Epithelial cell of prostate (primary cell): ENCODE measurements at places on chromosomes 11 and 22.

- no peak for DNase-seq
Observed at GRCh38 chr11:73645972-73646631, at the start of gene PLEKHB1. TSS of gene PLEKHB1 (plus strand) at chr11:73646581. CDS start at chr11:73646609, 28 bp downstream.

GRCh38 chr11:110094298-110095285, 1.4 kb downstream of the ZC3H12C start:
- no peak for DNase-seq

- peak; percentile 63 for DNase-seq
Observed at GRCh38 chr11:104668797-104669463, 229.3 kb downstream of the CASP12 start.

GRCh38 chr11:125171974-125172373, 7.4 kb downstream of the PKNOX2 start:
- DNase-seq = no peak

- peak; percentile 99 for DNase-seq
Observed at GRCh38 chr22:32020117-32020516, 22.9 kb upstream of the SLC5A1 start.

DNA sequence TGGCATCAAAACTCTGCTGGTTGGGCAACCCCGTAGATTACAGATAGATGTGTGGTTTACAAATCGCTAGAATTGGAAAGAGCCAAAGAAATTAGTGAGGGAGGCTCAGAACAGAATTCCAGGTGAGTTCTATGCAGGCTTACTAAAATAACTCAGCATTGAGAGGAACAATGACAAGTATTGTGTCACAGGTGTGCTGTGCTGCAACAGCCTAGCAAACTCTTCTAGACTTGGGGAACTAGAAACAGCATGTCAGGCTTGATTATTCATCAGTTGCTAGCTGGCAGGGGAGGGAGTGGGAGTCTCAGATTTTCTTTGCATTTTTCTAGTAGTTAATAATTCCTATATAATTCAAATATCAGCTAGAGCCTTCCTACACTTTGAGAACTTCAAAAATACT, 26.3 kb upstream of the RASD2 start:
- DNase-seq = no peak

- no peak for DNase-seq
Observed at GRCh38 chr22:32544953-32545558, 70.4 kb downstream of the FBXO7 start.

DNA sequence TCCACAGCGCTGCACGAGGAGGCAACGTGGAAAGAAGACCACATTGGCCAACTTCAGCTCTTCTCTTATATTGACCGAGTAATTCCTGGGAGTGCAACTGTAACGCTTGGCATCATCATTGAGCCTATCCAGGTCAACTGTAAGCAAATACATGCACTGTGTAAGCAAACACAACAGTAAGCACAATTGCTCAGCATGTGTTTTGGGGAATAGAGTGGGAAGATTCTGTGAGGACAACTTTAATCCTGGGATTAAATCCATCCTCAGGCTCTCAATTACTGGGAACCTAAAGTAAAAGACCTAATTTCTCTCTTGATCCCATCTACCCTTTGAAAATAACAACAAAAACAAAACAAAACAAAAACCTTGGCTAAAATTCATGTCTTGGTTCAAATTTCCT, 109.5 kb upstream of the DDI1 start:
- DNase-seq = no peak

DNA sequence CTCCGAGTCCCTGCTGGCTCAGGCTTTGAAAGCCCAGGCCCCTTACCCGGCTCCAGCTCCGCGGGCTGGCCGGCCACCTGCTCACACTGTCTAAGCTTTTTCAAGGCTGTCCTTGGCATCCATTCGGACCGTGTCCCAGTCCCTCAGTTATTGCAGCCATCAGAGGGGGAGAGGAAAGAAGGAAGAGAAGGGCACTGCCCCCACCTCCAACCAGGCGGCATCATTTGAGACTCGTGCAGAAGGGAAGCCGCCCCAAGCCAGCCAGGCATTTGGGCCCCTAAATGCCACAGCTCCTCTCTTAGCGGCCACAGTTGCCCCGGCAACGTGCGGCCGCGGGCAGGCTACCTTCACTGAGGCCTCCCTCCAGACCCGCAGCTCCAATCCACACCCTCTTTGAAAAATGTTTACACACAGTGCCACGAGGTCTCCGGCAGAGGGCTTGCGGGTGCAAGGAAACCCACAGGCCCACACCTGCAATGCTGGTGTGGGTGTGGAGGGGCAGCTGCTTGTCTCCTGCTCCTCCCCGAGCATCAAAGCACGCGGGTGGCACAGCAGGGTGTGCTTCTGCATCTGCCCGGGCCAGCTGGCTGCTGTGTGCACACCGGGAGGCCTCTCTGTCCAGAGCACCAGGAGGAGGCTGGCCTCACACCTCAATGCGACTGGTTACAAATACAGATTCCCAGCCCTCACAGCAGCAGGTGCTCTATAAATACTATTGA, 124.4 kb downstream of the CTTN start:
- DNase-seq = no peak

DNA sequence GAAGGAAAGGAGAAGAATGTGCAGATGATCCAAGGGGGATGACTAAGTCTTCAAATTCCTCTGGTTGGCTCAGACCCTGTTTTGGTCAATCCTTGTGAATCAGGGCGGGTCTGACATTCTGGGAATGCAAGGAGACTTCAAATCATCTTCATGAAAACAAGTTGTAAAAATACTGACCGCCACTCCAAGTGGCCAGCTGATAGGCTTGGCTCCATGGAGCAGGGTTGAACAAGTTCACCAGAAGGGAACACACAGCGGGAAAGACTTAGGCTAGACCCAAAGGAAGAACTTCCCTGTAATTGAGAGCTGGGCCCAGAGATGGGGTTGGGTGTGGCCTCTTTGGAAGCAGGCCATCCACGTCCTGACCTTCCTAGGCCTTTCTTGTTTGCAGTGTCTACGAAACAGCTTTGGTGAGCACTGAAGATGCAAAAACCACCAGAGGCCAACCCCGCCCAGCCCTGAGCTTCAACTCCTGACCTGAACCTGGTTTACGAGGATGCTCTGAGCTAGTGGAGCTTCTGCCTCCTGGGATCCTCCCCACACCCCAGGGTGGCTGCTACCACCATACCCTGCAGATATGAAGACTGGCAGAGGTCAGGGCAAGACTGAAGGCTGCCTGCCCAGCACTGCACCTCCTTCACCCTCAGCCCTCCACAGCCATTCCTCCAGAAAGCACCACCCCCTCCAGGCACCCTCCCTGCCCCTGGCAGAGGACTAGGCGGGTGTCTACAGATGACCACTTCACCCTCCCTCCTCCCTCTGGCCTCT, 26.1 kb downstream of the GDPD5 start:
- DNase-seq = no peak

DNA sequence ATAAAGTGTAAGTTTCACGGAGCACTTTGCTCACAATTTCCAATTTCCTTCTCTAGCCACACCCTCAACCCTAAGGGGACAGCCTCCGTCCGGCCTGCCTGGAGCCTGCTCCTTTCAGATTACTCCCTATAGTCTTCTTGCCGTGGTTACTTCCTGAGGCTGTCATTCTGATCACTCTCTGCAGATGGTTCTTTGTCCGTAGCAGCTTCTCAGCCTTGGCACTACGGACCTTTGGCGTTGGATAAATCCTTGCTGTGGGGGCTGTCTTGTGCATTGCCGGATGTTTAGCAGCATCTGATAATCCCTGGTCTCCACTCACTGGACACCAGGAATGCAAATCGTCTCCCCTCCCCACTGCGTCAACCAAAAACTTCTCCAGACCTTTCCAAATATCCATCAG, 447.5 kb upstream of the KIRREL3 start:
- no peak for DNase-seq

DNA sequence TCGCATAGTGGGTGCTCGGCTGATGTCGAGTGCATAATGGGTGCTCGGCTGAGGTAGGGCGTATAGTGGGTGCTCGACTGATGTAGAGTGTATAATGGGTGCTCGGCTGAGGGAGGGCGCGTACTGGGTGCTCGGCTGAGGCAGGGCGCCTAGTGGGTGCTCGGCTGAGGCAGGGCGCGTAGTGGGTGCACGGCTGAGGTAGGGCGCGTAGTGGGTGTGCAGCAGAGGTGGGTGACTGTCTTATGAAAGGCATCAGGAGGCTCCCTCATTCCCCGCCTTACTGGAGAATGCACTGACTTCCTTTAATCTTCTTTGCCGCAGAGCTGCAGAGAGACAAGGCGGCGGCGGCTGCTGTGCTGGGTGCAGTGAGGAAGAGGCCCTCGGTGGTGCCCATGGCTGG, 33.8 kb downstream of the ARHGAP8 start:
- no peak for DNase-seq

DNA sequence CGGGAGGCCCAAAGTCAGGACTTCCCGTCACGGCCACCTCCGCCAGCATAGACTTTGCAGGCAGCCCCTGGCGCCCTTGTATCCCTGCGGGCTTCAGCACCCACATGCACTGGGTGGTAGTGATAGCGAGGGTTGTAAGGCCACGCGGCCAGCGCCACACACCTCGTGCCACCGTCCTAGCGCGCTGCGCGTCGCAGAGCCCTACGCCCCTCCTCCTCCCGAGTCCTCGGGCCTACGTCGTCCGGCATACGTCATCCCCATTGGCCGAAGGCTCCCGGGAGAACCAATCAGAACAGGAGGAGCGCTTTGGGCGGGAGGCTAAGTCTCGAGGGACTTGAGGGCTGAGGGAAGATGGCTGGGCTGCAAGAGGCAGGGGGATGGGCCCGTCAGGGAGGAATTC, 1.3 kb upstream of the BTBD18 start:
- DNase-seq = no peak

DNA sequence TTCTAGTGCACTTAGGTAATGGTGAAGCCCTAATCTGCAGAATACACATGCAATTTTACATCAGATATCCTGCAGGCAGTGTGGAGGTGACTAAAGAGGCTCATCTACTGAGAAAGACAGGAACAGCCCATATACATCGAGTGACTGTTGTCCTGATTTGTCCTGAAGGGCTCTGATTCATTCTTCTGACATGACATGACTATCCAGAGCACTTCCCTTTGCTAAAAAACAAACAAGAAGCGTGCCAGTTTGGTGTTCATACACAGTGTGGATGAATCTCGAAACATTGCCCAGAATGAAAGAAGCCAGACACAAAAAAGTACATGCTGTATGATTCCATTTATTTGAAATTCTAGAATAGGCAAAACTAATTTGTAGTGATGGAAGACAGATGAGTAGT, 48.0 kb upstream of the AMPD3 start:
- peak; percentile 78 for DNase-seq

GRCh38 chr11:34605481-34606325, 15.2 kb upstream of the EHF start:
- no peak for DNase-seq

DNA sequence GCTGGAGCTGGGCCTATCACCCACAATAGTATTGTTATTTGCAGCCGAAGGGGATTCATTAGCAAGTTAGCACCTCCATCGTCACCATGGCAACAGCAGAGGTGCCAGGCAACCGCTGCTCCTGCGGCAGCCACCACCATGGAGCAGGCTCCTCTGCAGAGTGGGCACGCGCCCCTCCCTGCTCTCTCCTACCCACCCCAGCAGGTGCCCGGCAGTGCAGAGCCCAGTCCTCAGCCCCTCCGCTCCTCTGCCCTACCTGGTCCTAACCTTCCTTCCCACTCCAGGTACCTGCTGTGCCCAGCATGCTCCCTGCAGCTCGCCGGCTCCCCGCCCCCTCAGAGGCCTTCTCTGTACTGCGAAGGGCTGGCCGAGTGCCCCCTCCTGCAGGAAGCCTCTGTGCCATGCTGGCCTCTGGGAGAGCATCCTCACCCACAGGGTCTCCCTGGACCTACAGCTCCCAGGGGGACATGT, 3.6 kb downstream of the DUSP8 start:
- no peak for DNase-seq

GRCh38 chr22:27660306-27660705, 141.2 kb downstream of the MN1 start:
- DNase-seq = no peak

- no peak for DNase-seq
Observed at GRCh38 chr11:8601376-8602133, 7.5 kb upstream of the STK33 start.
